ENCODE measurements at places on chromosomes 2 and 18. TPM values are rescaled to one million over a fixed set of nuclear protein-coding genes. Genes with fewer than 3 reads are reported as not detected.

- no peaks in the 10 kb centered on the region for H3K4me1 ChIP-seq
- H3K36me3 ChIP-seq: no peaks in the 10 kb centered on the region
- no peak overlapping the region for H3K27ac ChIP-seq
- H3K4me3 ChIP-seq: no peak overlapping the region
Measured at GRCh38 chr18:59264651-59265245, 8.5 kb downstream of the RAX start.

- peak overlapping the region; percentile 86 for H3K4me3 ChIP-seq
- H3K27ac ChIP-seq: peak overlapping the region; percentile 96
- no peak for DNase-seq
- no peaks in the 10 kb centered on the region for H3K4me1 ChIP-seq
- H3K27me3 ChIP-seq: no peaks in the 10 kb centered on the region
Measured at GRCh38 chr2:53969285-53969967, 1.4 kb downstream of the PSME4 start.

- DNase-seq: no peak
- no peaks in the 10 kb centered on the region for H3K36me3 ChIP-seq
- H3K4me3 ChIP-seq: no peak overlapping the region
- no peak overlapping the region for H3K27ac ChIP-seq
- H3K4me1 ChIP-seq: no peaks in the 10 kb centered on the region
- no peaks in the 10 kb centered on the region for H3K27me3 ChIP-seq
Measured at GRCh38 chr2:217672472-217672871, 330.3 kb downstream of the TNS1 start.

GRCh38 chr2:172510088-172510487, 45.8 kb upstream of the PDK1 start:
- no peaks in the 10 kb centered on the region for H3K36me3 ChIP-seq
- H3K27ac ChIP-seq: no peak overlapping the region
- H3K27me3 ChIP-seq: no peaks in the 10 kb centered on the region
- no peak overlapping the region for H3K4me3 ChIP-seq

GRCh38 chr18:34808389-34808788, 98.3 kb downstream of the DTNA start:
- H3K4me3 ChIP-seq: no peak overlapping the region
- H3K36me3 ChIP-seq: no peaks in the 10 kb centered on the region
- no peak overlapping the region for H3K27ac ChIP-seq
- no peak for DNase-seq
- no peaks in the 10 kb centered on the region for H3K27me3 ChIP-seq

DNA sequence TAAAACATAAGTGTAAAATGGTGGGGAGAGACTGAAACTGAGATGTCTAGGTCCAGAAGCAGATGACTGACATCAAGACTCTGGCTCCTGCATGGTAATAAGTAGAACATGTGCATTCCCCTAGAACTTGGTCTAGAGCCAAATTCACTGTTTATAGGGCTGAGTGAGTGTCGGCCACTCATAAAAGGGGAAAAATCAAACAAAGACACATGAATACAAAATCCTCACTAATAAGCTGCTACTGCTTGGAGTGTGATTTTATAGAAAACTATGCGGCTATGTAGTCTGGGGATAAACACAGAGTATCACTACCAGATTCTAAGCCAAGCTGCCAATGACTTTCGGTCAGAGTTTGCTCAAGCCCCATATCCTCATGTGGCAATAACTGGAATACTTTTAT, 1080.8 kb upstream of the DDX18 start:
- no peaks in the 10 kb centered on the region for H3K4me1 ChIP-seq
- no peaks in the 10 kb centered on the region for H3K27me3 ChIP-seq
- DNase-seq: no peak
- no peak overlapping the region for H3K4me3 ChIP-seq
- H3K27ac ChIP-seq: no peak overlapping the region

DNA sequence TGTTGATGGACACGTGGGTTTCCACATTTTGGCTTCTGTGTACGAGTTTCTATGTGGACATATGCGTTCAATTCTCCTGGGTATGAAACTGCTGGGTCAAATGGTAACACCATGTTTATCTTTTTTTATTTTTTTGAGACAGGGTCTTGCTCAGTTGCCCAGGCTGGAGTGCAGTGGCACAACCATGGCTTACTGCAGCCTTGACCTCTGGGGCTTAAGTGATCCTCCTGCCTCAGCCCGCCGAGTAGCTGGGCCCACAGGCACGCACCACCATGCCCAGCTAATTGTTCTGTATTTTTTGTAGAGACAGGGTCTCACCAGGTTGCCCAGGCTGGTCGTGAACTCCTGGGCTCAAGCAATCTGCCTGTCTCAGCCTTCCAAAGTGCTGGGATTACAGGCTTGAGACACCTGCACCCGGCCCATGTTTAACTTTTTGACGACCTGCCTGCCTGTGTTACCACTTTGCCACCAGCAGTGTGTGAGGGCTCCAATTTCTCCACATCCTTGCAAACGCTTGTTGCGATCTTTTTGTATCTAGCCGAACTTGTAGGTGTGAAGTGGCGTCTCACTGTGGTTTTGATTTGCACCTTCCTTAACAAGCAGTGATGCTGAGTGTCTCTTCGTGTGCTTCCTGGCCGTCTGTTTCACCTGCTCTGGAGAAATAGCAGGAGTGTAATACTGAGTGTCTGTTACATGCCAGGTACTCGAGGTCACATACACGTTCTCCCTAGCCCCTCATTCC, 6.9 kb downstream of the HSBP1L1 start:
- DNase-seq: no peak
- no peaks in the 10 kb centered on the region for H3K27me3 ChIP-seq
- H3K36me3 ChIP-seq: no peaks in the 10 kb centered on the region
- H3K27ac ChIP-seq: no peak overlapping the region
- H3K4me3 ChIP-seq: no peak overlapping the region
- H3K4me1 ChIP-seq: no peaks in the 10 kb centered on the region

DNA sequence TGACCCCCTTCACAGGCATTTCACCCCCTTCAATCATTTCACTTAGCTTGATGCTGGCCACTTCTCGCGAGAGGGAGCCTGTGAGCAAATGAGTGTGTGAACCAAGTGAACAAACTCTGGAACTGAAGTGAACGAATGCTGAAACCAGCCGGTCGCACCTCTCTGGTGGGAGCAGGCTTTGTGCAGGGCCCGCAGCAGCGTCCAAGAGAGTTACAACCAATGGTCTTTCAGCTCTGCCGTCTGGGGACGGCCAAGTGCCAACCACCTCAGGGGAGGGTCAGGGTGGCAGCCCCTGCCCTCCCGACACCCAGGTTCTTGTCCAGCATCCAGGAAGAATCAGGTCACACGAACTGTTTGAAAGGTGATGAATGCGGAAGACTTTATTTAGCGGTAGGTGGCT, 764.0 kb downstream of the SUCLG1 start:
- no peak overlapping the region for H3K4me3 ChIP-seq

Gene TRIM54
- total RNA-seq: 0.88 TPM

Gene SCN7A
- 74.1 TPM for total RNA-seq

Gene RNU2-63P
- total RNA-seq: not detected
